PC-9 (cell line): ENCODE measurements at places on chromosomes 6 and 20. TPM values are rescaled to one million over a fixed set of nuclear protein-coding genes. Genes with fewer than 3 reads are reported as not detected.

DNA sequence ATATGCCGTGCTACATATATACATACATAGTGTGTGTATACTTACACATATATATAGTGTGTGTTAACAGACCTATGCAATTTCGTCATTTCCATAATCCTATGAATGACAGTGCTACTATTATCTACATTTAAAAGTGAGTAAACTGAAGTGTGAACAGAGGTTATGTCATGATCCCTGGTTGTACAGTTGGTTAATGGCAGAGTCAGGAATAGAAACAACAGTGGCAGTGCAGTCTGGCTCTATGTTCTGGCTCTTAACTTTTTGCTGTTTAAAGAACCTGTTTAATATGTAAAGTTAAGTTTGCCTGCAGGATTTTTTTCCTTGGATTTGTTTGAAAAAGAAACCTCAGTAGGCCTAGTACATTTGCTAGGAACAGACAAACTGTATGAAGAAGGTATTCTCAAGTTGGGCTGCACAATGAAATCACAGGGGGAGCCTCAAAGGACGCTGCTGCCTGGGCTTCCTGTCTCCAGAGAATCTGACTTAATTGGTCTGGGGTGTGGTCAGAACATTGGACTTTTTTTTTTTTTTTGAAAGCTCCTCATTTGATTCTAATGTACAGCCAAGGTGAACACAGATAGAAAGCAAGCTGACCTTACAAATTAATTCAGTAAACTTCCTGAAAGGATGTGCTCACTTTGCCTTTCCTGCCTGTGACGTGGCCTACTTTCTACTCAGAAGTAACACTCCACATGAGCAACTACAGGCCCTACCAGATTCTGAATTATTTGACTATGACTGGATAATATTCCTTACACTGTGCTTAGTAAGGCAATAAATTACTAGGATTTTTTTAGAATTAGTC lies 29.4 kb downstream of the PLCB1 start:
- no peak for DNase-seq

DNA sequence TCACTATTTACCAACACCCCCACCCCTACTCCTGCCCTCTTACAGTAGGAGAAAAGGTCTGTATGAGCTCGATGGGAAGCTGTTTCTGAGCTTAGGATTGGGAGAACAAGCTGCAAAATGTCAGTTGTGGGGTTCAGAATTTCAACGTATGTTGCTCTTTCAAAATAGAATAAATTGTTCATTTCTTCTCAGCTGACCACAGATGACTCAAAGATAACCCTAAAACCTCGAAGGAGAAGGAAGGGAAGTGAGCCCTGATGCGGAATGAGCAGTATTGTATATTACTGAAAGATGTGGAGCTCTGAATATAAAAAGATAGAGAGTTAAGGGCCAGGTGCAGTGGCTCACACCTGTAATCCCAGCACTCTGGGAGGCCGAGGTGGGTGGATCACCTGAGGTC lies 35.9 kb upstream of the MYLIP start:
- no peak for DNase-seq

DNA sequence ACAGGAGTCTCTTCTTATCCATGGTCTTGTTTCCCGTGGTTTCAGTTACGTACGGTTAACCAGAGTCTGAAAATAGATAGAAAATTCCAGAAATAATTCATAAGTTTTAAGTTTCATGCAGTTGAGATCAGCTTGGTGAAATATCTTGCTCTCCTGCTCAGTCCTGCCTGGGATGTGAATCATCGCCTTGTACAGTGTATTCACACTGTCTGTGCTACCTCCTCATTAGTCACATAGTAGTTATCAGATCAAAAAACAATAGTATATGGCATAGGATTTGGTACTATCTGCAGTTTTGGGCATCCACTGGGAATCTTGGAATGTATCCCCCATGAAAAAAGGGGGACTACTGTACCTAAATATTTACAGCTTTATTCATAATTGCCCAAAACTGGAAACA lies 22.7 kb upstream of the MOCS1 start:
- no peak for DNase-seq

Gene LBP
- not detected in 2 replicates for total RNA-seq

DNA sequence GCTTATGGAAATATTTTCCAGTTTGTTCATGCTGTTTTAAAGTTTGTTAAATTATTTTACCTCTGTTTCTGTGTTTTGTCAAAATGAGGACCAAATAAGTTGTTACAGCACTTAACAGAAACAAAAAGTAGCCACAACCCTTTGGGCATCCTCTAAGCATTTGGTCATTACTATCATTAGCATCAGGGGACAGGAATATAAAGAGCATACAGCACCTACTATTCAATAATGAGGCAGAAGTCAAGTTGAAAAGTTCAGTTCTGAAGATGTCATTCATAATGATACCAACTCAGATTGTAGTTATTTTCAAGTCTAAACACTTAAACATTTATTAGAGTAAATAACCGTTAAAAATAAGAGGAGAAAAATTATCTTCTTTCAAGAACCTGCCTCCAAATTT lies 862.3 kb upstream of the FLRT3 start:
- DNase-seq = no peak

- no peak for DNase-seq
Measured at GRCh38 chr6:125989631-125990030, 3.3 kb downstream of the TRMT11 start.

Gene RHAG
- not detected in 2 replicates for total RNA-seq

- DNase-seq = no peak
Measured at GRCh38 chr6:34341481-34341971, 50.9 kb downstream of the NUDT3 start.
